ENCODE measurements at places on chromosomes 13 and 19.

GRCh38 chr13:87622971-87623370 lies 48.2 kb upstream of the SLITRK5 start:
- no peak for DNase-seq

- DNase-seq, result no peak
These were observed 24.3 kb downstream of the GNG7 start for GRCh38 chr19:2678044-2678671.

DNA sequence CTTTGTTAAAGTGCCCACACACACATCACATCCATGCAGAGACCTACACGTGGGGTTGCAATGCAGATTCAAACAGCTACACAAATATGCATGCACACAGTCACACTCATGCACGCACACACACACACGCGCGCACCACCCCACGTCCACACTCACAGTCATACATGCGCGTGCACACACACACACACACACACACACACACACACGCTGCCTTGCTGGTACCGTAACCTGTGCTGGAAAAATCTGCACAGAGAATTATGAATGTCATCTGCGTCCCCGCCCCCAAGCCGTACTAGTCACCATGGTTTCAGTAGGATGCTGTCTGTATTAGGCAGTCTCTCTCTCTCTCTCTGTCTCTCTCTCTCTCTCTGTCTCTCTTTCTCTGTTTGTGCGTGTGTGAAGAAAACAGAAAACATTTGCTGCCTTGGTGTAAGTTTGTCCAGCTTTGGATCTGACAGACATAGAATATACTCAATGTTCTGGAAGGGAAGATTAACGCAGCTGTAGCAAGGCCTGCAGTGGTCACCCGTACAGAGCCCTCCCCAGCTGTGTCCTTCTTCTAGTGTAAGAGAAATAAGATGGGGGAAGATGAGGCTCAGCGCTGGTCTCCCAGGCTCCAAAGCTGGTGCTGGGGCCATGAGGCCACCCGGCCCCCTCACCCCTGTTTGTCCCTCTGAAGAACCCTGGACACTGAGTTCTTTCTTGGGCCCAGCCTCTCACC lies 26.4 kb upstream of the DPP9 start:
- no peak for DNase-seq

GRCh38 chr13:107119989-107120881 lies 552.3 kb upstream of the ARGLU1 start:
- no peak for DNase-seq

DNA sequence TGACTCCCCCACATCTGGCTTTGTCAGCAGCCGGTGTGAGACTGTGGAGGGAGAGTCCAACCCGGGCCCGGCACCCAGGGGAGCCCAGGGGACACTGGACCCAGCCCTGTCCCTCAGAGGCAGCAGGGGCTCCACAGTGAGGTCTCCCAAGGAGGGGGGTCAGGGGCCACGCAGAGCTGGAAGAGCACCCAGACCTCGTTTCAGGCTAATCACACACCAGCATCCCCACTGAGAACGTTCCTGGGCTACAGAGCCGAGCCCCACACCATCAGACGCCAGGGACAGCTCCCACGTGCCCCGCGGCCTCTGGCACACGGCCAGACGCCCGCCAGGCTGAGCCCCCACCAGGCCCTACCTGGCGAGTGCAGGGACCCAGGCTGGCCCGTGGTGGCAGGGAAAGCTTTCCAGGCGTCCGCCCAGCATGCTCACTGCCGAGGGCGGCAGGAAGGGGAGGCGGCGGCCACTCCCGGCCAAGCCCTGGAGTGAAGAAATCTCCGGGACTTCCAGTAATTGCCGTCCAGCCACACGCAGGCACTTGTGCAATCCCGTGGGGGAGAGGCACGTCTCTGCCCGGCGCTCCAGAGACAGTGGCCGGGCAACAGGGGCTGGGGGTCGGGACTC lies 19.2 kb downstream of the SBNO2 start:
- no peak for DNase-seq

- no peak for DNase-seq
These were observed 11.4 kb downstream of the SBK2 start for GRCh38 chr19:55525289-55526101.

GRCh38 chr19:51687791-51688670 lies 5.1 kb upstream of the SPACA6 start:
- no peak for DNase-seq

DNA sequence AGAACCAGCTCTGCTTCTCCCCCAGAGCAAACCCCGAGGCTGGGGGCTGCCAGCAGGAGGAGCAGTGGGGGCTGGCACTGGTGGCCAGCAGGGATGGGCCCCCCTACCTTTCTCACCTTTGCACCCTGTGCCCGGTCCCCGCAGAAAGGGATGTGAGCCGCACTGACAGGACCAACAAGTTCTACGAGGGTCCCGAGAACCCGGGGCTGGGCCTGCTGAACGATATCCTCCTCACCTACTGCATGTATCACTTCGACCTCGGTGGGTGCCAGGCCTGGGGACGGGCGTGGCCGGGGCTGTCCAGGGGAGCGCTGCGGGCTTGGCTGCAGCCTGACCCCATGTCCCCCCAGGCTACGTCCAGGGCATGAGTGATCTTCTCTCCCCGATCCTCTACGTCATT lies 6.6 kb downstream of the TBC1D17 start:
- no peak for DNase-seq

DNA sequence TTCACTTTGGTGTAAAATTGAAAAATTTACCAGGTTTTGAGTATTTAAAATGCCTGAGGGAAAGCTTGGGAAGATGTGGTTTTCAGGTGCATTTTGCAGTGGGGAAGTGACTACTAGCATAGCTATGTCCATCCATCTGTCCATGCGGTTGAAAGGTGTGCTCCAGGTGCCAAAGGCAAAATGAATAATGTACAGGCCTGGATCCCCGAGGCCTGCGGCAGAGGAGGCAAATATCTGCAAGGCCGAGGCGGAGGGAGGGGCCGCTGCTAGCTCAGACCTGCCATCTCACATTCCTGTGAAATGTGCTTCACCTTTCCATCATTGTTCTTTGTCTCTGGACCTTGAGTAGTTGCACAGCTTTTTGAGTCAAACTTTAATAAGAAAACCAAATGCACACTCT lies 65.5 kb downstream of the ERCC5 start:
- no peak for DNase-seq

GRCh38 chr13:102191951-102192502 lies 209.8 kb downstream of the FGF14 start:
- DNase-seq, result no peak

DNA sequence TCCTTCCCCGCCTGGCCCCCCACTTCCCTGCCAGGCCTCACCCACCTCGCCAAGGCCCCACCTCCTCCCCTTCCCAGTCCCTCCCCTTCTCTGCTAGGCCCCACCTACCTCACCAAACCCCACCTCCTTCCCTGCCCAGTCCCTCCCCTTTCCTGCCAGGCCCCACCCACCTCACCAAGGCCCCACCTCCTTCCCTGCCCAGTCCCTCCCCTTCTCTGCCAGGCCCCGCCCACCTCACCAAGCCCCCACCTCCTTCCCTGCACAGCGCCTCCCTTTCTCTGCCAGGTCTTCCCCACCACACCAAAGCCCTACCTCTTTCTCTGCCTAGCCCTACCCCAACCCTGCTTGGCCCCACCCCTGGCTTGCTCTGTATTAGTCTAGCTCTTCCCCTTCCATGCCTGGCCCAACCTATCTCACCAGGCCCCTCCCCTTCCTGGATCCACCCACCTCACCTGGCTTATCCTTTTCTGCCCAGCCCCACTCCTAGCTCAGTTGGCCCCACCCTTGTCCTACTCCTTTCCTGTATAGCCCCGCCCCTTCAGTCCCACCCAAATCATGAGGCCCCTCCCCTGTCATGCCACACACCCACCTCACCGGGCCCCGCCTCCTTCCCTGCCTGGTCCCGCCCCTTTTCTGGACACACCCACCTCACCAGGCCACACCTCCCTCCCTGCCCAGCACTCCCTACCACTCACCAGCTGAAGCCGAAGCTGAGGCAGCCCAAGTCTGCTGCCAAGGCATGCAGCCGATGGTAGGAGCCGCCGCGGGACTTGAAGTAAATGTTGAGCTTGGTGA lies 16.2 kb downstream of the CERS1 start:
- no peak for DNase-seq

DNA sequence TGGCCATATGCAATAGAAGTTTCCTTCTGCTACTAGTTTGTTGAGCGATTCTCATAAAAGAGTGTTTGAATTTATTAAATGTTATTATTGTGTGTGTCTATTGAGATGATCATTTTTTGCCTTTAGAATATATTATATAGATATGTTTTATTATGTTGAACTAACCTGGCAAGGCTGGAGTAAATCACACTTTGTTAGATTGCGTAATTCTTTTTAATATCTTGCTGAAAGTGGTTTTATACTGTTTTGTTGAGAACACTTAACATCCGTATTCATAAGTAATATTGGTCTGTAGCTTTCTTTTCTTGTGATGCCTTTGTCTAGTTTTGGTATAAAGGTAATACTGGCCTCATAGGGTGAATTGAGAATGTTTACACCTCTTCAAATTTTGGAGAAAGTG lies 574.3 kb upstream of the PCDH20 start:
- no peak for DNase-seq

- peak; percentile 86 for DNase-seq
These were observed 1.4 kb upstream of the BCL3 start for GRCh38 chr19:44746946-44747738.

GRCh38 chr19:8371011-8371804 lies 7.3 kb downstream of the ANGPTL4 start:
- DNase-seq, result no peak

DNA sequence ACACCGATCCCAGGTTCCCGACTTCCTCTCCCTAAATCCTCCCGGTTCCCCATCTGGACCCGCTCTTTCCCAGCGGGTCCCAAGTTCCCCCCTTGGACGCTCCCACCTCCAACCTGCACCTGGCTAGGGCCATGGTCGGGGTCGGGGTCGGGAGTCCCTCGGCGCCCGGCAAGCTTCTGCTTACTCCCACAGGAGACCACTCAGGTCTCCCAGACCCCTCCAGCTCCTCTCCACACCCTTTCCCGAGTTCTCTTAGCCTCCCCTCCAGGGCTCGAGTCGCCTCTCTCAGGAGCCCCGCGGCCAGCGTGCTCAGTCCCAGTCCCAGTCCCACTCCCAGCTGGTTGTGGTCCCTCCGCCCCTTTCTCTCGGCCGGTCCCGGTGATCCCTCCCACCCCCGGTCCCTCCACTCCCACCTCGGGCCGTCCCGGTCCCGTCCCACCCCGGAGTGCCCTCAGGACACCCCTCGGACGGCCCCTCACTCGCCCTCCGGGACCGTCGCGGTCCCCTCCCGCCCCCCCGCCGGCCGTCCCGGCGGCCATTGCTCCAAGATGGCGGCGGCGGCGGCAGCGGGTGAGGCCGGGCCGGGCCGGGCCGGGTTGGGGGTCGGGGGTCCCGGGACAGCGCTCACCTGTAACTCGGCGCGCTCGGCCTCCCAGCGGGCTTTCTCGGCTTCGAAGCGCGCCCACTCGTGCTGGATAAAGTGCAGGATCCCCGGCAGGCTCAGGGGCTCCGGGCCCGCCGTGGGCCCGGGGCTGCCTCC lies at the start of gene FKRP:
Gene FKRP, plus strand, starts transcription at position 537 of the 760 bp plus-strand sequence. CDS start 9,394 bp downstream, outside the sequence.
- DNase-seq, result no peak

GRCh38 chr13:97124915-97125809 lies 97.0 kb upstream of the MBNL2 start:
- no peak for DNase-seq

GRCh38 chr19:49889038-49889686 lies 7.5 kb downstream of the IL4I1 start:
- DNase-seq, result no peak

- DNase-seq, result no peak
These were observed 60.5 kb downstream of the ZMYM2 start for GRCh38 chr13:20019043-20019442.

DNA sequence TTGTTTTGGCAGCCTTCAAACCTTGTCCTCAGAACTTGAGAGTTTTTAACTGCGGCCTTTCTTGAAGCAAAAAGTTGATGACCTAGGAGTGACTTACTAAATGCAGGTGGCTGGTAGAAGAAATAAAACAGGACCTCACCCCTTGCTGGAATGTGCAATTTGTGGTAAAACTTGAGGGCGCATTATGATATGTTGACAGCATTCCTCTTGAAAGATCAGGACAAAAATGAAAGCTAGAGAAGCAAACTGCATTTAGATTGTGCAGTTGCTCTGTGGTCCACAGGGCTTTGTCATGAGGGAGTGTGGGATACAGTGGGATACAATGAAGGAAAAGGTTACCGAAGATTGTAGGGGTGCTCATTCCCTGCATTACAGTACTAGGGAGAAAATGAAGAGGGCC lies 504.2 kb downstream of the GPC6 start:
- DNase-seq, result no peak

GRCh38 chr19:2984215-2984528 lies 6.8 kb downstream of the TLE6 start:
- no peak for DNase-seq

DNA sequence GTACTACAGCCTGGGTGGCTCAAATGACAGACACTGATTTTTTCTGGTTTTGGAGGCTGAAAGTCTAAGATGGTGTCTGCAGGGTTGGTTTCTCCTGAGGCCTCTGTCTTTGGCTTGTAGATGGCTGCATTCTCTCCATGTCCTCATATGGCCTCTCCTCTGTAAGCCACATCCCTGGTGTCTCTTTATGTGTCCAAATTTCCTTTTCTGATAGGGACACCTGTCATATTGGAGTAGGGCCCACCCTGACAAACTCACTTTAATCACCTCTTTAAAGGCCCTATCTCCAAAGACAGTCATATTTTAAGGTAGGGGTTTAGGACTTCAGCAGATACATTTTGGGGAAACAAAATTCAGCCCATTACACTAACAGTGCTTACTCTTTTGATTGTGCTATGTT lies 32.0 kb upstream of the WASF3 start:
- no peak for DNase-seq

DNA sequence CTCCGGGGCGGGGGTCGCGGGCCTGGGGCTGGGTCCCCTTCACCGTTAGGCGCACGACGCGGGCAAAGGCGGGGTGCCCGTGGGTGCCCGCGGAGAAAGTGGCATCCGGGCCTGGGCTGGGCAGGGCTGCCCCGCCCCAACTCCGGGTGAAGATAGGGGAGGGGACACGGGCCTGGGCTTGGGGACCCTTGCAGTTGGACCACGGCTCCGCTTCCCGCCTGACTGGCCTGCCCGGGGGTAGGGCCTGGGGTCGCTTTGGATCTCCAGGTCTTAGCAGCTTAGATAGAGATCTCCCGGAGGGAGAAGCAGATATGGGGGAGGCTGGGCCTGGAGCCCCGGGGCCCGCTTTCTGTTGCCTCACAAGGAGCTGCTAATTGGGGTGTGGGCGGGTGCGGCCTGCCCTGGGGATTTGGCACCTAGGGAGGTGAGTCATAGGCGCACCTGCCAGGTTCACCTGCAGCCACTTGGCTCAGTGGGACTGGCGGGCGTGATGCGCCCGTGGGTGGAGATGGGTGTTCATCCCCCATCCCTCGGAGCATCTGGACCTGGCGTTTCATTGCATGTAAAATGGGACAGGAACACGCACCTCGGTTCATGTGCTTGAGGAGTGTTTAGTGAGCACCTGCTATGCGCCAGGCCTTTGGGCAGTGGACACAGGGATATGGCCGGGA lies 585 bp downstream of the MAP1S start:
- DNase-seq, result no peak

DNA sequence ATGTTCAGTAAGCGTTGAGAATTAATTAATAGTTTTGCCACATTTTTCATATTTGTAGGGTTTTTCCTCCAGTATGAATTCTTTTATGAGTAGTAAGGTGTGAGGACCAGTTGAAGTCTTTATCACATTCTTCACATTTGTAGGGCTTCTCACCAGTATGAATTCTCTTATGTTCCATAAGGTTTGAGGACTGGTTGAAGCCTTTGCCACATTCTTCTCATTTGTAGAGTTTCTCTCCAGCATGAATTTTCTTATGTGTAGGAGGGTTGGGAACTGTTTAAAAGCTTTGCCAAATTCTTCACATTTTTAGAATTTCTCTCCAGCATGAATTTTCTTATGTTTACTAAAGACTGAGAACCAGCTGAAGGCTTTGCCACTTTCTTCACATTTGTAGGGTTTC lies 40.3 kb downstream of the ZNF208 start:
- no peak for DNase-seq
